ENCODE measurements at places on chromosomes 6 and 20.
A peak's percentile ranks its signal among the peaks of the same experiment; 100 is the strongest.

GRCh38 chr6:18347021-18347577 lies 40.1 kb upstream of the RNF144B start:
- DNase-seq = no peak

- no peak for DNase-seq
These were observed 25.3 kb upstream of the TTPAL start for GRCh38 chr20:44450281-44450889.

GRCh38 chr6:134658596-134658995 lies 291.3 kb downstream of the ALDH8A1 start:
- no peak for DNase-seq

DNA sequence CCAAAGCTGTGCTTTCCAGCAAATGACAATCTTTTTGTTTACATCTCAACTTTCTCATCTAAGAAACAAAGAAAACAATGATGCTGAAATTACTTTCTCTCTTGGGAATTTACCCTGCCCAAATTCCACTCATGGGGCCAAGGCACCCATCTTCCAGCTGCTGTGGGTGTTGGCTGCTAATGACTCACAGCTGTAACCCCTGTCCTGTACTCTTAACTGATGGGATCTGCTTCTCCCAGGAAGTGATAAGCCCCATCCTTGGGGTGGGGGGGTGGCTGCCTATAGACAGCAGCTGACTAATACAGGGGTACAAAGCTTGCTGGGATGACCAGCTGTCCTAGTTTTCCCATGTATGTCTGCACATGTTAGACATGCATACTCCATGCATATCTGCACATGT lies 938.6 kb downstream of the C6orf118 start:
- DNase-seq = no peak

GRCh38 chr6:81894306-81894705 lies 141.8 kb upstream of the TENT5A start:
- DNase-seq = no peak

DNA sequence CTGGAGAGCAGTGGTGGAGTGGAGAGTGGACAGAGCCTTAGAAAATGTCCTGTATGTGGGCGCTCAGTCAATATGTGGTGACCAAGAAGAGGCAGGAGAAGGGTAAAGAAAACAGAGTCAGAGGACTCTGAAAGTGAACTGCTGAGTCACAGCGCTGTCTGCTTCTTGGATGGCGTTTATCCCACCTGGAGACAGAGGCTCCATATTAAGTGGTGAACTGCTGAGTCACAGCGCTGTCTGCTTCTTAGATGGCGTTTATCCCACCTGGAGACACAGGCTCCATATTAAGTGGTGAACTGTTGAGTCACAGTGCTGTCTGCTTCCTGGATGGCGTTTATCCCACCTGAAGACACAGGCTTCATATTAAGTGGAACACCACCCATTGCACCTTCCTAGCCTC lies 119.3 kb upstream of the RALGAPA2 start:
- no peak for DNase-seq

DNA sequence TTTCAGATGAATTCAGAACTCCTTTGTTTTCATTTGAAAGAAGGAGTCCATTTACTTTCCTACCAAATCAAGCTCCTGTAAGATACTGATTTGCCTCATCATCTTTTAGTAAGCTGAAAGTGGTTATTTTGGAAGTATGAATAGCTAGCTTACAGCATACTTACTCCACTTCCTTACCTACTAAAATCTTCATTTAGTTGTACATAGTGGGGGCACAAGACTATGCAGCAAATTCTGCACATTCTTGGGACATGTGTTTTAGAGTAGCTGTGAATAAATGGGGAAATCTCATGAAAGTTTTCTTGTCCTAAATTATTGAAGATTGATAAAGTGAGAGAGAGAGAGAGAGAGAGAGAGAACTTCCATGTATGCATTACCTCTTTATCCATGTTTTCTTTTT lies 256.3 kb downstream of the OGFRL1 start:
- no peak for DNase-seq

DNA sequence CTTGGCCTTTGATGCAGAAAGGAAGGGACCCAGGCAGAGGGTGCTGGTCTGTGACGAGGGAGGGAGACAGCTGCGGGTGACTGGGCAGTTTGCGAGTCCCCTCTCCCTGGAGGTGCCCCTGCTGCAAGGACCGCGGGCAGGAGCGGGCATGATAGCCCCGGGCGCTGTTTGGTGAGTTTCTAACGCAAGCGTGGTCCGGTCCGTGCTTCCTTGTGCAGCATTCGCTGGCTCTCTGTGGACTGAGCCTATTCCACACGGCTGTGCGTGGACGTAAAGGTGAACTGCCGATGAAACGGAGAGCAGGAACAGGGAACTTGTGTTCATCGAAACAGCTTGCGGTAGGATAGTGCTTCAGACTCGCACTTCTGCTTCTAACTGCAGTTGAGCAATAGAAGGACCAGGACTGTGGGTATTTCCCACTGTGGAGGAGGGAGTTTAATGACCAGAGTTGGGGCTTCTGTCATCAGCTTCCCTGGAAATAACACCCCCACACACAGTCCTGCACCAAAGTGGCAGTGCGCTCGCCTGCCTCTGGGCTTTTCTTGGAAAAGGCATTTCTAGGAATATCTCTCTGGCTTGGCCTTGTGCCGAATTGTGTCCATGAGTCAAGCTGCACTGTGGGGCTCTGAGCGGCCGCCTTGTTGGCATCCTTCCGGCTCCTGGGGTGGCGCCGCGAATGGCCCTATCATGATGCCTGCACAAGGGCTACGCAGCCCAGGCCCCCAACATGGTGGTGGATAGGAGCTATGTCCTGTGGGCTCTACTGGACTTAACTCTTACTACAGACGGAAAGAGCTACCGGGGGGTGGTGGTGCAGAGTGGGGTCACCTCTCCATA lies 48.9 kb downstream of the DUSP22 start:
- DNase-seq = no peak

DNA sequence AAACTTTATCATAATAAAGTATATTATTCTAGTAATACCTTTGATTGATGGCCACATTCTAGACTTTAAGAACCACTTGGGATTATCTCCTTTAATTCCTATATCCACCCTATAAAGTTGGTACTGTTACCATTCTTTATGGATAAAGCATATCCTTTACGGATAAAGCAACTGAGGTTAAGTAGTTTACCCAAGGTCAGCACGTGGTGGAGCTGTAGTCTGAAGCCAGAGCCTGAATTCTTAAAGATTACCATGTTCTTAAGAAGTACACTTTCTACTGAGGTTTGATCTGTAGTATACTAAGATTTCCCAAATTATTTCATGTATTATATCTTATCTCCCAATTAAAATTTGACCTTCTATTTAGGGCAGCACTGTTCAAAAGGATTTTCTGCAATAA lies 3.0 kb upstream of the NCOA7 start:
- DNase-seq = no peak

GRCh38 chr6:72890233-72890632 lies 268.4 kb downstream of the KCNQ5 start:
- no peak for DNase-seq

GRCh38 chr6:53359095-53359842 lies 10.5 kb upstream of the ELOVL5 start:
- DNase-seq = peak; percentile 86

GRCh38 chr20:40603057-40603651 lies 85.9 kb downstream of the MAFB start:
- DNase-seq = no peak

GRCh38 chr6:80528115-80528514 lies 421.6 kb downstream of the BCKDHB start:
- DNase-seq = no peak
